ENCODE measurements at places on chromosomes 7 and 10.

DNA sequence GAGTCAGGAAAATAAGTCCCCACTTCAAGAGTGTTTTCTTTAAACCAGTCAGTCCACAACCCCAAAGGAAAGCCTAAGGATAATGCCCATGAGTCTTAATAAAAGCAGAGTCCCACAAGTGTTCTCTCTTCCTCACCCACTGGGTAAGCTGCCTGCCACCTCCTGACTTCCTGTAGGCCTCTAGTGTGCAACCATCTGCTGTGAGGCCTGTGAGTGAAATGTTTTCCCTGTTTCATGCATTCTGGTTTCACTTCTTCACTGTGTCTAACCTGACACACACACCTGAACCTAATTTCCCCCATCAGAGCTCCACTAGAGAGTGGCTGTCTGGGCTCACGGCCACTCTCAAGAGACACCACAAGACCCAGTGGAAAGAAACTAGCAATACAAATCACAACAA, 38.9 kb upstream of the GDF10 start:
- DNase-seq, result peak; percentile 64

DNA sequence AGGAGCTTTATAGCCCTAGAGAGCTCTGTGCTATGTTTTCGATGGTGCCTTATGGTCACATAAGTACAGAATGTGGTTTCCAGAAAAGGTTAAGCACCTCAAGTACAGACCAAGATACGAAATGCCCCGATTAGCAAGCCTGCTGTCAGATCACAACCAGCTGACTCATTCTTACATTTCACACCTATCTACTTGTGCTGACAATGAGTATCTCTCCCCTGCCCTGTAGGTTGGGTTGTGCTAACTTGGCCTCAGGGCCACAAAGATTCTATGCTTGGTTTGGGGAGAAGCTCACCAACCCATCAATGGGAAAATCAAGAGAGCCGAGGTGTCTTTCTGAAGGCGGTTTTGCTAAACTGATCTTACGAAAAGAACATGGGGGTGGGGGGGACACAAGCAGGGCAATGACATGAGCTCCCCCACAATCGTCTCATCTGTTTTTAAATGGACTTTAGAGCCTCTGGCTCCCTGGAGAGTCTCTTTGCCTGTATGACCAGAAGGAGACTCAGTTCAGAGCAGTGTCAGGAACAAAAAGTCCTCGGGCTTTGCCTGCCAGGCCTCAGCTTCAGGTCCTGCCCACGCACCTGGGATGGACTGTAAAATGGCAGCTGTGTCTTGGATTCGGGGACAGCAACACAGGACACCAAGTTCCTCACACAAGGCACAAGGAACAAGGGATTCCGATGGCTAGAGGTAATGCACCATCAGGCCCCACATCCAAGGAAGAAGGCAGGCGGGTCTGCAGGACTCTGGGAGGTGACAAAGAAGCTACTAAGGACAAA, 55.1 kb downstream of the FAM53B start:
- DNase-seq, result no peak

- DNase-seq, result no peak
These were observed 181.1 kb downstream of the PTPN20 start for GRCh38 chr10:47092376-47092775.

GRCh38 chr10:98943681-98944080, 292.0 kb downstream of the HPSE2 start:
- DNase-seq, result no peak

GRCh38 chr7:142376356-142376997, 118.6 kb upstream of the PRSS58 start:
- DNase-seq, result no peak

GRCh38 chr10:113663908-113664307, at the start of gene NRAP:
NRAP (minus strand) TSS chr10:113664041; CDS start chr10:113663882, 159 bp downstream.
- no peak for DNase-seq

GRCh38 chr10:34281661-34282582, 533.2 kb downstream of the PARD3 start:
- no peak for DNase-seq

DNA sequence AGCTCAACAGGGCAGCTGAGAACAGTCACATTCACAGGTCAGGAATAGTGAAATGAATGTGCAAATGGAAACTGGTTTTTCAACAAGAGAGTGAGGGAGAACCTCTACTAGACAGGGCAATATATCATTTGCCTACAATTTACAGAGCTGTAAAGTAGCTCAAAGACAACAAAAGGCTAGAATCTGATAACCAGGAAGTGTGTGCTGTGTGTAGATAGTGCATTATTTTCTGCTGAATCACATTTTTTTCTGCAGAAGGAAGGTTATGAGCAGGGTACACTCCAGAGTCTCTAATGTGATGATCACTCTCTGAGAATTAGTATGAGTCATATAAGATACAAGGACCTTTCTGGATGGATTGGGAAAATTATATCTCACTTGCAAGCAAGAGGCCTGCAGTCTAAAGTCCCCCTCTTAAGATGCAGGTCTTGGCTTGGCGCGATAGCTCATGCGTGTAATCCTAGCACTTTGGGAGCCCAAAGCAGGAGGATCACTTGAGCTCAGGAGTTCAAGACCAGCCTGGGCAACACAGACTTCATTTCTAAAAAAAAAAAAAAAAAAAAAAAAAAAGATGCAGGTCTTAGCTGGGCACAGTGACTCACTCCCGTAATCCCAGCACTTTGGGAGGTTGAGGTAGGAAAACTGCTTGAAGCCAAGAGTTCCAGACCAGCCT, 59.9 kb upstream of the COBL start:
- DNase-seq, result no peak

- DNase-seq, result peak; percentile 90
These were observed 9.7 kb upstream of the ZFAND2A start for GRCh38 chr7:1169409-1170368.

DNA sequence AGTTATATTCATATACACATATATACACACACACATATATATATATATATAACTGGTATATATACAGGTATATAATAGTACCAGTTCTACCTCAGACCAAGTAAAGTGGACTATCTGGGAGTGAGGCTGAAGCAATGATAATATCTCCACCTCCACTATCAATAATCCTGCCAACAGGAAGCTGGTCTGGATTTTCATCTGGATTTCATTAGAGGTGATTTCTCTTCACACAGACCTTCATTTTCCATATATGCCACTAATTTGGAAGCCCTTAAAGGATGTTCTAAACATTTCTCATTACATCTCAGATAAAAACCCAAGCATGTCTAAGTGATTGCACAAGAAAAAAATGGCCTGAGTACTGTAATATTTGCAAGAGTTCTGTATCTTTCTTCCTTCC, 1.7 kb upstream of the SLC35B4 start:
- no peak for DNase-seq

DNA sequence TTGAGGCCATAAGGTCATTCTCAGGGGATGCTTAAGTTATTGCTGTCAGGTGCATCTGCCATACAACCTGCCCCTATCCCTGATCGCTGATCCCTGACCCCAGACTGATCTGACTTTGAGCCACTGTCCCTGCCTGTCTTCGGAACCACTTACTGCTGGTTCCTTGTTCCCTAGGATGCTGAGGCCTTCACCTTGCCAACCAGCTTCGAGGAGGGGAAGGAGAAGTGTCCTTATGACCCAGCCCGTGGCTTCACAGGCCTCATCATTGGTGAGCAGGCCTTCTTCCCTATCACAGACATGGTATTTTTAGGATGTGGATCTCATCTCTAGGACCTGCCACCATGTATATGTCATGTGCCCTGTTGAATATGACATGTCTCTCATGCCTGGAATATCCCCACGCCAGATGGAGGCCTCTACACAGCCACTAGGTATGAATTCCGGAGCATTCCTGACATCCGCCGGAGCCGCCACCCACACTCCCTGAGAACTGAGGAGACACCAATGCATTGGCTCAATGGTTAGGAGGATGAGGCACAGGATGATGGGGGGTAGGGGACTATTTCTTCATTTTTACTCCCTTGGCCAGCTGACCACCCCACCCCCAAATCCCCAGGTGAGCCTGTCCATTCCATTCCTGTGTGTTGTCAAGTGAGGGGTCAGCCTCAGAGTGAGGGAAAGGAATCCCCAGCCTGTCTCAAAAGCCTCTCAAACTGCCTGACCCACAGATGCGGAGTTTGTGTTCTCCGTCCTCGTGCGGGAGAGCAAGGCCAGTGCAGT, 9.0 kb downstream of the MRPL43 start:
- DNase-seq, result no peak

- DNase-seq, result no peak
These were observed 88.6 kb downstream of the TMEM26 start for GRCh38 chr10:61364619-61365018.

GRCh38 chr7:134761266-134761665, 18.2 kb upstream of the CALD1 start:
- DNase-seq, result no peak

GRCh38 chr10:16459423-16459939, 22.7 kb downstream of the PTER start:
- no peak for DNase-seq

DNA sequence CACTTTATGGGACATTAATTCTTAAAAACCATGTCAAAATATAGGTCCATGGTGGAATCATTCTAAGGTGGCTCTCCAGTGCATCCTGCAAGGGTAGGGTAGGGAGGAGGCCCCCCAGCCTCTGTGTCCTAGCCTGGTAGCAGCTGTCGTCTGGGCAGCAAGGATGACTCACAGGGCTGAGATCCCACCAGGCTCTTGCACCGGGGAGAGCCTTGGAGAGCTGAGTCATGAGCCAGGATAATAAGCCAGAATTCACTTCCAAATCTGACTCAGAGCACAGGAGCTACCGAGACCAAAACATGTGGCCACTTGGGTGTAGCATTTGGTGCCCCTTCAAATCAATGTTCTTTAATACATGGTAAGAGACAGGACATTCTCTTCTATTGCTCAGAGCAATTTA, 298.5 kb downstream of the NEBL start:
- no peak for DNase-seq

- no peak for DNase-seq
These were observed 118.1 kb downstream of the GLRX3 start for GRCh38 chr10:130254243-130254642.

DNA sequence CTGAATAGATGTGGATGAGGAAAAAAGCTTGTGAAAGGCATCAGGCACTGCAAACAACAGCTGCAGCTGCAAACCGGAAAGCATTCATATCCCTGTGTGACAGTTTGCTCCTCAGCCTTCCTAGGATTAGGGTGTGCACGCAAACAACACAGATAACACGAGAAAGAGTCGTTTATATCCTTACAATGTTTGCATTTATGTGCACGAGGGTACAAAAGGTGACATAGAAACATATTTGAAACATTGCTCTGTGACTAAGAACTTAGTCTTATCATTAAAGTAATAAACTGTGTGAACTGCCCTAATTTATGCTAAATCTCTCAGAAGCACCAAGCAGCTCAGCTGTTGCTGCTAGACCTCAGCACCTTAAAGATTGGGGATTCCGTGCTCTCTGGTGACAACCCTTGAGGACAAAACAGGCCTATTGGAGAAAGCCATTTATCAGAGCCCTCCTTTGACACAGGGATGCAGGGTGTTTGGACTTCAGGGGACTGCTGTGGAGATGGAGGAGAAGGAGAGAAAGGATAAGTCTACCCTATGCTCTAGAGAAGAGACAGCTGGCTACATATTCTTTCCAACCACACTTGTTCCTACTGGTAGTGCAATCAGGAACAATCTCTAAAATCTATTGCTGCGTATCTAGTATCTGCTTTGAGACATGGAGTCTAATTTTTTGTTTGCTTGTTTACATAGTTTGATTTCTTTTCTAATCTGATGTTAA, 176.2 kb downstream of the GNAT3 start:
- DNase-seq, result no peak

GRCh38 chr10:45071043-45071813, 70.5 kb downstream of the ZNF22 start:
- no peak for DNase-seq

DNA sequence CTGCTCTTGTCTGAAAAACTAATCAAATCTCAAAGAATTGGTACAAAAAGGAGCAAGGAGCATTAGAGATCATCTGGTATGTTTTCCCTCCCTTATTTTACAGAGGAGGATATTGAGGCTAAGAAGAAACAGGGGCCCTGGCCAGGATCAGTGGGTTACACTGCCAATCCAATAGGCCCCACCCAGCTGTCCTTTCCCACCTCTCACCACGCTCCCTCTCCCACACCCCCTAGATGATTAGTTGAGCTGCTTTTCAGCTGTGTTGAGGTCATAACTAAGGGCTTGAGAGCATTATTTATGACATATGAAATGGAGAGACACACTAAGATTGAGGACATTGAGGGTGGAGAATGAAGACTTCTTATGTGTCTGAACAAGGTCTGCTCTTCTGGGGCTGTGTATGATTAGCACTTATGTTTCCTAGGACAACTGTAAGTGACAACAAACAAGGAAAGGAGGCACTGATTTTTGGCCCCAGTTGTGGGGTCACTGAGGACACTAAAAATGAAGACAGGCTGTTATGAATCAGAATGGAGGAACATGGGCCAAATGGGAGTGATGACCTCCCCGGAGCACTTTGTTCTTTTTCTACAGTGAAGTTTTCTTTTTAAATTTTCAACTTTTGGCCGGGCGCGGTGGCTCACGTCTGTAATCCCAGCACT, 26.5 kb downstream of the VWA2 start:
- no peak for DNase-seq

DNA sequence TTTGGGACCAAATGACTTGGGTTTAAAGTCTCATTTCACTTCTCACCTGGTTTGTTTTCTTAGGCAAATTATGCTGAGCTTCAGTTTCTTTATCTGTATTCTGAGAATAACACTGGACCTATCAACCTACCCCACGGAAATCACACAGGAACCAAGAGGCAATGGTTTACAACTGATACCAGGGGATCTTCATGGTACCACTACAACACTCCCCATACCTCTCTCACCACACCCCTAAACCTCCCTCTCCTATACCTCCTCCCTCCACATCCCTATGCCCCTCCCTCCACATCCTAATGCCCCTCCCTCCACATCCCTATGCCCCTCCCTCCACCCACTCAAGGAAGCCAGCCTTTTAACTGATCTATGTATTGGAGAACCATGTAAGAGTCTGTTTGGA, 9.9 kb downstream of the FAM204A start:
- no peak for DNase-seq

DNA sequence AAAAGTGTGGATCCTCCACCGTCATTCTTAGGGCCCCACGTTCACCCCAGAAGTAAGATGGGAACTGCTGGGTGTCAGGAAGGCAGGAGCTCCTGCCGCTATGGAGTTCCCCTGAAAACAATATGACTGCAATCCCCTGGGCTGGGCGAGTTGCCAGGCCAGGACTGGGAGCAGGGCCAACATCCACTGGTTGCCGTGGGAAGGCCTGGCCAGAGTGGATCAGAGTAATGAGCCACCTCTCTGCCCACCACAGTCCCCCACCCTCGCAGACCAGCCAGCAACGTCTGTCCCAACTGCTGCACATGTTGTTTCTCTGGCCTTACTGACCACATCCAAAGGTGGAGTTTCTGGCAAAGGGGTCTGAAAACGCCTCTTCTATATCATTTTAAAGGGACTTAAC, 86.6 kb downstream of the STRA8 start:
- DNase-seq, result no peak

GRCh38 chr10:23001901-23002516, 74.2 kb downstream of the ARMC3 start:
- no peak for DNase-seq
